Heart right ventricle (tissue), 16 donors: ENCODE measurements at places on chromosomes 3 and 15.

DNA sequence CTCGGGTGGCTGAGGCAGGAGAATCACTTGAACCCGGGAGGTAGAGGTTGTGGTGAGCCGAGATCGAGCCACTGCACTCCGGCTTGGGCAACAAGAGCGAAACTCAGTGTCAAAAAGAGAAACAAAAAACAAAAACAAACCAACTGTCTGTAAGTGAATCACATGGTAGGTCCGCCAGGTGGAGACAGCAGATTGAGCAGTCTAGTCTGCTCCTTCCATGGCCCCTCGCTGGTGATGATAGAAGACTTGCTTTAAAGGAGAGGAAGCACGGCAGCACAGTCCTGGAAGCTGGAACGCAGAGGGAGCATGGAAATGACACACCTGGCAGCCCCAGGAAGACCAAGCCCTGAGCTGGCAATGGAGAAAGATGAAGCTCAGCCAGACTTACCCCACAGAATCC lies 31.4 kb upstream of the MGLL start:
- no peak for DNase-seq

- DNase-seq, result no peak
Observed at GRCh38 chr3:37610529-37610928, 251.2 kb upstream of the CTDSPL start.

DNA sequence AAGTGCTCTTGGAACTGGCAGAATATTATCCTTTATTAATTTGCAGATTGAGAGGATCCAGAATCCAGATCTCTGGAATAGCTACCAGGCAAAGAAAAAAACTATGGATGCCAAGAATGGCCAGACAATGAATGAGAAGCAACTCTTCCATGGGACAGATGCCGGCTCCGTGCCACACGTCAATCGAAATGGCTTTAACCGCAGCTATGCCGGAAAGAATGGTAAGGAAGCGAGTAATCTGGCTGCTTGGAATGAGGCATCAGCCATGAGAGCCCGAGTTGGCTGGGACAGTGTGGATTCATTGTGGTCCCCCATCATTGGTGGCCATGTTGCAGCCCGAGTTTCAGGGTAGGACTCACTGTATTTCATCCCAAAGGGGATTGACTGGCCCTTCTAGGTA lies 47.1 kb downstream of the PARP14 start:
- DNase-seq, result no peak

DNA sequence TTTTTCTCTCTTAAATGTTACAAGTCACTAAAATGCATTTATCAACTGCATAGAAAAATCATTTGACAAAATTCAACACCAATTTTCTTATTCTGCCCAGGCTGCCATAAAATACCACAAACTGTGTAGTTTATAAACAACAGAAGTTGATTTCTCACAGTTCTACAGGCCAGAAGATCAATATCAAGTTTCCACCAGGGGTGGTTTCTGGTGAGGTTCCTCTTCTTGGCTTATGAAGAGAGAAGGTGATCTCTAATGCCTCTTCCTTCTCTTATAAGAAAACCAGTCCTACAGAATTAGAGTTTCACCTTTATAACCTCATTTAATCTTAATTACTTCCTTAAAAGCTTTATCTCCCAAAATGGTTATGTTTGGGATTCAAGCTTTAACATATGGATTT lies 10.9 kb upstream of the CD200R1L start:
- DNase-seq, result no peak

DNA sequence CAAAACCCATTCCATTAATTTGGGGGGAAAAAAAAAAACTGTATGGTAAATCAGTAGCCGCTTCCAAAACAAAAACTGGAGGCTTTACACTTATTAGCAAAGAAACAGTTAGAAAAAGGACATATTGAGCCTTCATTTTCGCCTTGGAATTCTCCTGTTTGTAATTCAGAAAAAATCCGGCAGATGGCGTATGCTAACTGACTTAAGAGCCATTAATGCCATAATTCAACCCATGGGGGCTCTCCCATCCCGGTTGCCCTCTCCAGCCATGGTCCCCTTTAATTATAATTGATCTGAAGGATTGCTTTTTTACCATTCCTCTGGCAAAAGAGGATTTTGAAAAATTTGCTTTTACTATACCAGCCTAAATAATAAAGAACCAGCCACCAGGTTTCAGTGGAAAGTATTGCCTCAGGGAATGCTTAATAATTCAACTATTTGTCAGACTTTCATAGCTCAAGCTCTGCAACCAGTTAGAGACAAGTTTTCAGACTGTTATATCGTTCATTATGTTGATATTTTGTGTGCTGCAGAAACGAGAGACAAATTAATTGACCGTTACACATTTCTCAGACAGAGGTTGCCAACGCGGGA lies 9.4 kb upstream of the RPL24 start:
- DNase-seq, result no peak

GRCh38 chr3:45599424-45599886 lies 4.9 kb downstream of the LIMD1 start:
- no peak for DNase-seq

DNA sequence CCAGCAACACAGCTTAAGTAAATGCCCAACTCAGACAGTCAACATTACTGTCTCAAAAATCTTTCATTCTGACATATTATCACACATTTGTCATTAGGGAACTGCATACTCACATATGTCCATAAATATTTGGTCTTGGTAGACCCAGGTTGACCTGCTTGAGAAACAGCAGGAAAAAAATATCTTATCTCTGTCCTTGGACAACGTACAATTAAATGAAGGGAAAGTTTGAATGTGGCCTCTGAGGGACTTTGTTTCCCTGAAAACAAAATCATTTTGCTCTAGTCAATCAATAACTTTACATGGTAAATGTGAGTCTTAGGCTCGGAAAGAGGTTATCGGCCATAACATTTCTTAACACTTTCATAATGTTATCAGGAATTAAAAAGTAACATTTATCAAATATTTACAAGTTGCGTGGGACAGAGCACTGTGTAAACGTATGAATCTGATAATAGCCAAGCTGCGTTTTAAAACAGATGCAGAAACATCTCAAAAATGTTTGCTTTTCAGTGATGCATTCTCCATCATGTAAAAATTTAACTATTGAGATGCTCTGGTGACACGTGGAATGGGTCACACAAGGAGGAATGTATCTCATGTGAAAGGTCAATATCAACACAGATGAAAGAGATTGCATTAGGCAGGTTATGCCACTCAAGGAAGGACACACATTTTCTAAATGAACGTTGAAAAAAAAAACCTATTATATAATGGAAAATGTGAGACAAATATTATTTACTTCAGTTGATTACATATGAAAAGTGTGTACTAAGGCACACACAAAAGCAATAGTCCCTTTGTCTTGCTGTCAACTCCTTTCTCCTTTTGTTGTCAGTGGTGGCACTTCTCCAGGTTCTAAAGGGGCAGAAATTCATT lies 304.4 kb downstream of the WDR72 start:
- no peak for DNase-seq

GRCh38 chr3:13493867-13494441 lies 13.8 kb downstream of the HDAC11 start:
- no peak for DNase-seq

- DNase-seq, result no peak
Observed at GRCh38 chr3:23760325-23760724, 45.4 kb upstream of the UBE2E1 start.

DNA sequence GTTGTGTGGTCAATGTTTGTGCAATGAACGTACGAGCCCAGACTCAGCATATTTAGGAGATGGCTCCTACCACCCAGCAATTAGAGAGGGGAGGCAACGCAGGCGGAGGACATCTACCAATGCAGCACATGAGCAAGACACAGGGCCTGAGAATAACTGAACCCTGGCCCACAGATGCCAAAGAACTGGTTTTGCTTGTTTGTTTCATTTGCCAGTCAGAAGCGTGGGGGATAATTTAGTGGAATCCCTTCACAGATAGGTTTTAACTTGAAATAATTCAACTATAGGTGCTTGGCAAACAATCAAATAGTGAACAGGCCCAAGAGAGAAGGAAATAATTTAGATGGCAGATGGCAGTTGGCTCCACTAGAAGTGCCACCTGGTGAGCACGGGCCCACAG lies 54.8 kb downstream of the LIPC start:
- no peak for DNase-seq

- DNase-seq, result no peak
Observed at GRCh38 chr3:100516838-100517237, 24.4 kb downstream of the TMEM45A start.

GRCh38 chr3:120272286-120272685 lies 12.7 kb downstream of the GPR156 start:
- no peak for DNase-seq

DNA sequence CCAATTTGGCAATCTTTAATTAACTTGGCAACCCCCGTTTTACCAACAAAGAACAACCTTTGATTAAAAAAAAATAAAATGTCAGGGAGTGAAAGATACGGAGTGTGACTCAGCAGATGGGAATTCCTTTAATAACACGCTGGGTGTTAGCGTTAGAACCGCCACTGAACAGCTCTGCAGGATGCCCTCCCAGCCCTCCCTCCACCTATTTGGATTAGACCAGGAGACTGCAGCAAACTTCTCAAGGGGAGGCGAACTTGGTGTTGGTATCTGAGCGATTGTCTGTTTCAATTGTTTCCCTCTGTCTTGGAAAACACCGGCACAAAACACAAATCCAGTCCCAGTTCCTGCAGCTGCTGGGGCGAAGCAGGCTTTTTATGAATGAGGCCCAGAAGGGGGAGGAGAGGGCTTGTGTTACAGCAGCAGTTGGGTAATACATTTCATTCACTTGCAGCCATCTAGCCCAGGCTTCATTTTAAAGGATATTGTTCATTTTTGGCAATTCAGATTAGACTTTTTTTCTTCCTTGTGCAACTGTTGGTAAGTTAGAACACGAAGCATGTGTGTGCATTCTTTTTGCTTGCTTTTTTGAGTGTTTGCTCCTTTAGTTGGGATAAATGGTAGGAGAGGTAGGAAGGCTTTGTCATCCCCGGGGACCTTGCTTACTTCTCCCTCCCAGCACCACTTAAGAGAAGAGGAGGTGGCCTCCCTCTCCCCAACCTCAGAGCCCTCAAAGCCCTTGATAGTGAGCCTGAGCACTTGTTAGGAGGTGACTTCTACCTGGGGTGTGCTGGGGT lies 152.3 kb downstream of the IGF1R start:
- peak; percentile 51 for DNase-seq

GRCh38 chr3:106421909-106422308 lies 553.1 kb upstream of the CBLB start:
- no peak for DNase-seq

GRCh38 chr15:52385670-52386069 lies 90.1 kb upstream of the MYO5C start:
- no peak for DNase-seq

- no peak for DNase-seq
Observed at GRCh38 chr3:54064486-54064885, 57.9 kb upstream of the CACNA2D3 start.

GRCh38 chr3:128931046-128931445 lies 51.6 kb downstream of the ACAD9 start:
- DNase-seq, result no peak

- no peak for DNase-seq
Observed at GRCh38 chr3:29312960-29313452, 32.1 kb downstream of the RBMS3 start.

GRCh38 chr15:67771189-67771800 lies 54.0 kb upstream of the SKOR1 start:
- DNase-seq, result no peak

DNA sequence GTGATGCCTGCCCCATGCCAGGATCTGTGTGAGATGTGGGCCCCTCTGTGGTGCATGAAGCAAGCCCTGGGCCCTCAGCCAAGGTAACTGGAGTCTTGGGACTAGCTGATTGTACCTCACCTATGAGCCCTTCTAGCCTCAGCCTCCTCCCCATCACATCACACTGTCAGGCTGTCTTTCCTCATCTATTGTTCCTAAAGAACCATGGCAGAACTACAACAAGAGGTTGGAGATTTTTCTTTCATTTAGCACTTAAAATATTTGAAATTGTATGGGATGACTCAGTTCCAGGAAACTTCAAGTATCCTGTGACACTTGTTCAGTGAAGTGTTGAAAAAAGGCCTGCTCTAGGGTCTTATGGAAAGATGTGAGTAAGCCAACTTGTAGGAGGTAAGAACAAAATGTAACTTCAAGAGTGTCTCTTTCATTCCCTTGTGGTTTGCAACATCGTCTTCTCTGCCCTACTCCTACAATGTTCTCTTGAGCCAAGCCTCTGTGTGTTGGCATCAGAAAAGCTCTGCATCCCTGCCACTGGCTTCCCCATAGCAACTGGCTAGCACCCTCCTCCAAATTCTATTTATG lies 58.7 kb upstream of the TIPARP start:
- DNase-seq, result no peak

DNA sequence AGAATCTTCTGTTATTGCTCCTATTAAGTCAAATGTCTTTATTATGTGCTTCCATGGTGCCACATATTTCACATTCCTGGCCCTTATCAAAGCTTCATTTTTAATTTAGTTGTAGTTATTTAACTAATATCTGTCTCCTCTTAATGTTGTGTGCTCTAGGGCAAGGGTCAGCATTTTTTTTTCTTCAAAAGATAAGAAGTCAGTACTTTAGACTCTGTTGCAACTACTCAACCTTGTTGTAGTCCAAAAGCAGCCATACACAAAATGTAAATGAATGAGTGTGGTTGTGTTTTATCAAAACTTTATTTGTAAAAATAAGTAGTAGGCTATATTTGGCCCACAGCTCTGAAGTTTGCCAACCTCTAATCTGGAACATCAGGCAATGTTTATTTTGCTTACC lies 394.7 kb upstream of the CBLB start:
- DNase-seq, result no peak

DNA sequence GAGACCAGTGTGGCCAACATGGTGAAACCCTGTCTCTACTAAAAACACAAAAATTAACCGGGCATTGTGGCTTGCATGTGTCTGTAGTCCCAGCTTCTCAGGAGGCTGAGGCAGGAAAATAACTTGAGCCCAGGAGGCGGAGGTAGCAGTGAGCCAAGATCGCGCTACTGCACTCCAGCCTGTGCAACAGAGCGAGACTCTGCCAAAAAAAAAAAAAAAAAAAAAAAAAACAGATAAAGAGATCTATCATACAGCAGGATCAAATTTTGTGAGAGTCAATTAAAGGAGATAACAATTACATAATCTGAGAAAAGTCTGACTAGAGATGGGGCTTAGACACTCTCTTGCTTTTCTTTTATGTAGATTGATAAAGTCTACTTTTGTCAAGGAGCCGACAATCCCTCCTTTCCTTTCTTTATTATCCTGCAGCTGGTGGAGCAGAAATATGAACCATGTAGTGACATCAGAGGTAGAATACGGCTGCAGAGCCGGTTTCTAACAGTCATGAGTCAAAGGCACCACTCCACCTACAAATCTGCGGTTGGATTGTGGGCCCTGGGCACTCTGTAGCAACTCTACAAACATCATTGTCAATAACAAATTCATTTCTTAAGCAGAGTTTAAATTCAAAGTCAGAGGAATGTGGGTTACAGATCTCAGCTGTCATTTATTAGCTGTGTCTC lies 9.0 kb downstream of the C2CD4A start:
- DNase-seq, result no peak
